Amygdala (tissue), 56 donors: ENCODE measurements at places on chromosomes 2 and 18.

GRCh38 chr2:144230033-144230432, 289.9 kb downstream of the ZEB2 start:
- DNase-seq: no peak

GRCh38 chr2:128809259-128809636, 490.6 kb upstream of the HS6ST1 start:
- DNase-seq: no peak

GRCh38 chr2:232809349-232810124, 33.2 kb upstream of the KCNJ13 start:
- DNase-seq: no peak

DNA sequence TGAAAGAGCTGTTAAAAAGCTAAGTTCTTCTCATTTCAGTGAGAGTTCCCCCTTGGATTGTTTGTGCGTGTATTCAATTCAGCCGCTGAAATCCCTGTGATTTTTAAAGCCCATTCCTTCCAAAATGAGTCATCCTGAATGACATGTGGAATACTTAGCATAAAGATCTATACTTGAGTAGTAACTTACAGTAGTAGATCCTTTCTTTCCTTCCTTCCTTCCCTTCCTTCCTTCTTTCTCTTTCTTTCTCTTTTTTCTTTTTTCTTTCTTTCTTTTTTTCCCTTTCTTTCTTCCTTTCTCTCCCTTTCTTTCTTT, 18.2 kb upstream of the SOX11 start:
- DNase-seq: no peak

DNA sequence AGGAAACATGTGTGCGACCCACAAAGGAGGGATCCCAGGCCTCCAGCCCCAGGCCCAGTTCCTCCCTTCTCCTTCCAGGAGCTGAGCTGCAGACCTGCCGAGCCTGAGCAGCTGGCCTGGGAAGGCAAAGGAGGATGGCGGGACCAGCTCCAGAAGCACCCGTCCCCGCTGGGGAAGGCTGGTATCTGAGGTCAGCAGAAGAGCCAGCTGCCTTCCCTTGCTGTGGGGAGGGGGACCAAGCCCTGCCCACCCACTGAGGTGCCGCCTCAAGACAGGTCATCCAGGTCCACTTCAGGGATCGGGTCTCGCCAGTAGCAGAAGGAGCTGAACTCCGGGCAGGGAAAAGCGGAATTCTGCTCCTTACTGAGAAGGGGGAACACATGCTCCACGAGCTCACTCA, 73.2 kb downstream of the EMILIN2 start:
- DNase-seq: no peak

GRCh38 chr2:65788556-65788955, 356.2 kb upstream of the SPRED2 start:
- no peak for DNase-seq

- DNase-seq: no peak
These were observed 9.5 kb upstream of the KDSR start for GRCh38 chr18:63376538-63376937.

- DNase-seq: no peak
These were observed 264.3 kb downstream of the TSN start for GRCh38 chr2:122019724-122020123.

DNA sequence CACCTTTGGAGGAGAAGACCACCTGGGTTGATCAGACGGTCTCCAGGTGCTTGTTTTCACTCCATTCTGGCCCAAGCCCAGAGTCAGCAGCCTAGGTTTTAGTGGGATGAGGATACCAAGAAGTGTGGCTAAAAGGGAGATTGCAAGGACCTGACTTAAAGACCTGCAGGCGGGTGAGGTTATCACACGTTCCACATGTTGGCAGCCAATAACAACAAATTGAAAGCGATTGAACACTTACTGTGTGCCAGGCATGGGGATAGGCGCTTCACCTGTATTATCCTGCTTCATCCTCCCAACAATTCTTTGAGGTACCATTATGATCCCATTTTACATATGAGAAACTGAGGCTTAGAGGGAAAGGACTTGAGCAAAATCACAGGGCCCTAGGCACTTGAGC, 5.0 kb downstream of the ARL4C start:
- no peak for DNase-seq

DNA sequence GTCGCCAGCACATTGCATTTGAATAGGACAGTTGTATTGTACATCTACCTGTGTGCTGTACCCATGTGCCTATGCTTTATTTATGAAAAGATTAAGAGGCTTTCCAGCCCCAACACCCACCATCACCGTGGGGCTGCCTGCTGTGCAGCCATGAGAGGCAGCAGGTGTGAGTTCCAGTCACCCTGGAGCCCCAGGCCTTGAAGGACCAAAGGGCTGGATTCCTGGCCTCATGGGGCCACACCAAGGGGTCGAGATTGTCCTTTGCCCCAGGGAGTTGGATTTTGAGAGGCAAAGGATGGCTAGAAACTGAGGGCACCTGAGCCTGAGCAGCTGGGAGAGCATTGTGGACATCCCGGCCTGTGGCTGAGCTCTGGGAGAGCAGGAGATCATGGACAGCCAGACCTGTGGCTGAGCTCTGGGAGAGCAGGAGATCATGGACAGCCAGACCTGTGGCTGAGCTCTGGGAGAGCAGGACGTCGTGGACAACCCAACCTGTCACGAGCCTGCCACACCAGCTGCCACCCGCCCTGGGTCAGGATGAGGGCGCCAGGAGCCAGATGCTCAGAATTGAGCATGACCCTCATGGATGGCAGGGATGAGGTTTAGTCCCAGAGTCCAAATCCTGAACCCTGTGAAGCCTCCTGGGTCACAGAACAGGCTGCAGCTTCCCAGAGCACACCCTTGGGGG, 182.5 kb upstream of the RAB6C start:
- no peak for DNase-seq

DNA sequence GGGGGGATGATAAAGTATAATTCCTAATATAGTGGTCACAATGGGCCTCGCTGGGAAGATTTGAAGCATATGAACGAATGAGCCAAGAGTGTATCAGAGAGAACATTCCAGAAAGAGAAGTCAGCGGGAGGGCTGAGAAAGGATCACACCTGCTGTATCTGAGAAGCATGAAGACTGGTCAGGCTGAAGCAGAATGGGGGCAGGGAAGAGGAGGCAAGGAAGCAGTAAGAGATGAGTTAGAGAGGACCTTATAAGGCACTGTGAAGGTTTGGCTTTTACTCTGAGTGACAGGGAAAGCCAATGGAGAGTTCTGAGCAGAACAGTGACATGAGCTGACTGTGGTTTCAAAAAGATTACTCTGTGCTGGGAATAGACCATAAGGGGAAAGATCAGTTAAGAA, 73.5 kb downstream of the CHN1 start:
- DNase-seq: no peak

DNA sequence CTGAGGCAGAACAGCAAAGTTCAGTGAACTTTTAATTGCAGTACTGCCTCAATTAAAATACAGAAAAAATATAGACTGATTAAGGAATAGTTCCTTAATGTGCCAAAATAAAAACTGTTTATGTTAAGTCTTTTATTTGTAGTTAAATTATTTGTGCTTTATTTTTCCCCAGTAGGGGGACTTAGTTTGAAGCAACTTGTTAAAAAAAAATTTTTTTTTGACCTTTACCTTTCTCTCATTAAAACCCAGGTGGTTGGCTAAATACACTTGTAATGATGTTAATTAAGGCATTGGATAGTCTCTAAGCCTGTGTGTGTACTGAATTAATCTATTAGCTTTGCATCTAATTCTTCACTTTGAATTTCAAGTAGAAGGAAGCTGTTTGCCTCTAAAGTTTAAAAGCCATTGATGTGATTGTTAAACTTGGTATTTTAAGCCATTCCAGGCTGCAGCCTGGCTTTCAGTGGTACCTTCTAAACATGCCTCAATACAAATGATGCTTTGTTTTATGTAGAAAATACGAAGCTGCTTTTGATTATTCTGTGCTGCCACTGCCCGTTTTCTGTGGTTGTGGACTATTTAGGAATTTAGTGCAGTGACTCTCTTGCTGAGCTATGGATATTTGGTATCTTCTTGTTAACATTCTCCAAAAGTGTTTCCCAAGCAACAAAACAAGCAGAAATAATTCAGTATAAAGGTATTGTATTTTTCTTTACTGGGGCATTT, 102.9 kb downstream of the TANC1 start:
- no peak for DNase-seq

- DNase-seq: no peak
These were observed 60.4 kb upstream of the TWIST2 start for GRCh38 chr2:238787501-238787900.
